ENCODE measurements at places on chromosomes 2 and 18.

DNA sequence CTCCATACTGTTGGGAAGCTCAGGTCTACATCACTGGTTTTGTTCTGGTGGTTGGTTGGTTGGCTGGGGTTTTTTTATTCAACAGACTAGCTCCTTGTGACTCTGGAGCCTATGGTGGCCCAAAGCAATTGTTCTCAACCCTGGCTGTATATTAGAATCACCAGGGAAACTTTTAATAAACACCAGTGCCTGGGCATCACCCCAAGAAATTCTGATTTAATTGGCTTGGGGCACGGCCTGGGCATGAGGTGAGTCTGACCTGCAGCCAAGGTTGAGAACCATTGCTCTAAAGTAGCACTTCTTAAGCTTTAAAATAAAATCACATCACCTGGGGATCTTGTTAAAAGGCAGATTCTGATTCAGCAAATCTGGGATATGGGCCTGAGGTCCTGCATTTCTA lies 184.1 kb downstream of the C1D start:
- no peaks in the 10 kb centered on the region for H3K4me1 ChIP-seq
- no peak overlapping the region for H3K4me3 ChIP-seq
- no peak for DNase-seq
- no peaks in the 10 kb centered on the region for H3K27me3 ChIP-seq

- no peaks in the 10 kb centered on the region for H3K4me1 ChIP-seq
- no peak for DNase-seq
- H3K4me3 ChIP-seq = no peak overlapping the region
- no peak overlapping the region for H3K27ac ChIP-seq
- no peaks in the 10 kb centered on the region for H3K36me3 ChIP-seq
- H3K27me3 ChIP-seq = no peaks in the 10 kb centered on the region
Measured at GRCh38 chr2:62826141-62826540, 120.6 kb downstream of the EHBP1 start.

- no peaks in the 10 kb centered on the region for H3K36me3 ChIP-seq
- H3K27ac ChIP-seq = no peak overlapping the region
- no peaks in the 10 kb centered on the region for H3K4me1 ChIP-seq
- H3K4me3 ChIP-seq = no peak overlapping the region
- DNase-seq = no peak
Measured at GRCh38 chr2:53460937-53461336, 306.7 kb upstream of the CHAC2 start.

DNA sequence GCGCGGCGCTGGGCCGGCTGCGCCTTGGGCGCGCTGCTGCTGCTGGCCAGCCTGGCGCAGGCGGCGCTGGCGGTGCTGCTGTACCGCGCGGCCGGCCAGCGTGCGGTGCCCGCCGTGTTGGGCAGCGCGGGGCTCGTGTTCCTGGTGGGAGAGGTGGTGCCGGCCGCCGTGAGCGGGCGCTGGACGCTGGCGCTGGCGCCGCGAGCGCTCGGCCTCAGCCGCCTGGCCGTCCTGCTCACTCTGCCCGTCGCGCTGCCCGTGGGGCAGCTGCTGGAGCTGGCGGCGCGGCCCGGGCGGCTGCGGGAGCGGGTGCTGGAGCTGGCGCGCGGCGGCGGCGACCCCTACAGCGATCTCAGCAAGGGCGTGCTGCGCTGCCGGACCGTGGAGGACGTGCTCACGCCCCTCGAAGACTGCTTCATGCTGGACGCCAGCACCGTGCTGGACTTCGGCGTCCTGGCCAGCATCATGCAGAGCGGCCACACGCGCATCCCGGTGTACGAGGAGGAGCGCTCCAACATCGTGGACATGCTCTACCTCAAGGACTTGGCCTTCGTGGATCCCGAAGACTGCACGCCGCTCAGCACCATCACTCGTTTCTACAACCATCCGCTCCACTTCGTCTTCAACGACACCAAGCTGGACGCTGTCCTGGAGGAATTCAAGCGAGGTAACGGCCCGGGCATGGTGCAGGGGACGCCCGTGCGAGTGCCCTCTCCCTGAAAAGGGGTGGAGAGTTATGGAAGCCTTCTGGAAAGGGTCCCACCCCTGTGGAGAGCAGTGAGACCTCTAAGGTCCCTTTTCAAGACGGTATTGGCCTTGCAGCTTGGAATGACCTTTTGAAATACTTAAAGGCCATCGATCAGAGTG lies 1.0 kb downstream of the CNNM3 start:
- H3K4me3 ChIP-seq = peak overlapping the region; percentile 45
- H3K27ac ChIP-seq = no peak overlapping the region
- H3K27me3 ChIP-seq = no peaks in the 10 kb centered on the region

GRCh38 chr18:616380-616995 lies 19.7 kb downstream of the CLUL1 start:
- no peaks in the 10 kb centered on the region for H3K4me1 ChIP-seq
- H3K27me3 ChIP-seq = no peaks in the 10 kb centered on the region
- no peak overlapping the region for H3K4me3 ChIP-seq
- no peak for DNase-seq
- no peak overlapping the region for H3K27ac ChIP-seq
- no peaks in the 10 kb centered on the region for H3K36me3 ChIP-seq

GRCh38 chr18:79522451-79523205 lies 126.9 kb downstream of the NFATC1 start:
- peaks cover 3% of the 10 kb centered on the region for H3K4me1 ChIP-seq
- H3K36me3 ChIP-seq = no peaks in the 10 kb centered on the region
- H3K27ac ChIP-seq = no peak overlapping the region
- H3K4me3 ChIP-seq = no peak overlapping the region

DNA sequence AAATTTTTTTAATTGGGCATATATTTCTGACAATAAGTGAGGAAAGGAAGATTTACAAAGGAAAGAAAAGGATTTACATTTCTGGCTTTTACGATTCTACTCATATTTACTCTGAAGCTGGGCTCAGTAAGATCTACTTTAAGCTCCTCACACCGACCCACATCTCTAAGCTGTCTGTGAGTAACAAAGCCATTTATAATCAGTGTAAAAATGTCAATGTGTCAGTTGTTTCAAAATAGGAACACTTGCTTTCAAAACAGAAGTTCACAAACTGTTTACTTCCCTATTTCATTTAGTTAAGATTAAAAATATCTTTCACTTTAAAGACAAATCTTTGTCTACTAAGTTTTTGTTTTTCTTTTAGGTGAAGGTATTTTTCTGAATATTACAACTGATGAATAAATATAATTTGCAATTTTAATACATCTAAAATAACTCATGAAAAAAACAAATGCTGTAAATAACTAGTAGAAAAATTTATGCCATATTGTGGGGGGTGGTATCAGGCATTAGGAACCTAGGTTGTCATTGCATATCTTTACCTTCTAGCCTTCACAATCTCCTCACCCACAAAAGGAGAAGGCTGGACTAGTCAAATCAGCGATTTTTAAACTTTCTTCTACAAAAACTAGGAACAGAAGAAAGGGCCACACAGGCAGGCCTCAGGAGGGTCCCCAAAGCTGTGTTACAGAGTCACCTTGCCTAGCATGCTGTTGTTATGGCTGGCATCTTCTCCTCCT lies 64.5 kb downstream of the TMEM131 start:
- no peaks in the 10 kb centered on the region for H3K36me3 ChIP-seq
- peaks cover 16% of the 10 kb centered on the region for H3K4me1 ChIP-seq
- no peak overlapping the region for H3K27ac ChIP-seq
- H3K27me3 ChIP-seq = no peaks in the 10 kb centered on the region
- H3K4me3 ChIP-seq = no peak overlapping the region
- DNase-seq = no peak

DNA sequence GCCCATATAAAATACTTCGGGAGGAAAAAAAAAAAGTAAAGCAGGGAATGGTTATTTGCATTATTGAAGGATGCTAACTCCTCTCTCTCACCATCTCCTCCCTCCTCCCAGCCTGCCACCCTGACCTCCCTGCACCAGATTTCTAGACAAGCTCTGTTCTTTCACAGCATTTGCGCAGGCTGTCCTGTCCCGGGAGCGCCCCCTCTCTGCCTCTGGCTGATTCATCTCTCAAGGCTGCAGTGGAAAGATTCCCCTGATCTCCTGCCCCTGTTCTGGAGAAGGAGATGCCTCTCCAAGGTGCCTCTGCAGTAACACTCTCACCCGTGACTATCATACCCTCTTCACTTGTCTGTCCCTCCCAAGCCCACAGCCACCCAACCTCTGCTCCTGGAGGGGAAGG lies 38.5 kb downstream of the COL4A4 start:
- DNase-seq = peak; percentile 39
- no peaks in the 10 kb centered on the region for H3K36me3 ChIP-seq
- H3K4me3 ChIP-seq = no peak overlapping the region
- H3K27ac ChIP-seq = no peak overlapping the region
- H3K4me1 ChIP-seq = peaks cover 11% of the 10 kb centered on the region

DNA sequence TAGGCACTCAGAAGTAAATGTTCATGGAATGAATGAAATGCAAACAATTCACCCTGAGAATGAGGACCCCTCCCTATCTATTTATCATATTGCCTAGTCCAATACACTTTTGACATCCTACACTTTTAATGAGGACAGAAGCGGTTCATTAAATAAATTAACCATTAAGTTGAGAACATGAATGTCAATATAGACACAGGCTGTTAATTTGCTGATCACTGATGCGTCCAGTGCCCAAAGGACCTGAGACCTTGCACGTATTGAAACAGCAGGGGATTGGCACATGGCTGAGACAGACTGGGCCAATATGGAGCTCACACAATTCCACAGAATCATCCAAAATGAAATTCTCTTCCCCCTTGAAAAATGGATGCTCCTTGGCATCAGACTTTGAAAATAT lies 430.0 kb downstream of the SLC4A3 start:
- H3K4me3 ChIP-seq = no peak overlapping the region
- H3K27ac ChIP-seq = no peak overlapping the region
- H3K27me3 ChIP-seq = no peaks in the 10 kb centered on the region

GRCh38 chr2:201572846-201573508 lies 70.3 kb downstream of the TMEM237 start:
- no peaks in the 10 kb centered on the region for H3K36me3 ChIP-seq
- no peak for DNase-seq
- no peaks in the 10 kb centered on the region for H3K27me3 ChIP-seq
- H3K4me3 ChIP-seq = no peak overlapping the region

DNA sequence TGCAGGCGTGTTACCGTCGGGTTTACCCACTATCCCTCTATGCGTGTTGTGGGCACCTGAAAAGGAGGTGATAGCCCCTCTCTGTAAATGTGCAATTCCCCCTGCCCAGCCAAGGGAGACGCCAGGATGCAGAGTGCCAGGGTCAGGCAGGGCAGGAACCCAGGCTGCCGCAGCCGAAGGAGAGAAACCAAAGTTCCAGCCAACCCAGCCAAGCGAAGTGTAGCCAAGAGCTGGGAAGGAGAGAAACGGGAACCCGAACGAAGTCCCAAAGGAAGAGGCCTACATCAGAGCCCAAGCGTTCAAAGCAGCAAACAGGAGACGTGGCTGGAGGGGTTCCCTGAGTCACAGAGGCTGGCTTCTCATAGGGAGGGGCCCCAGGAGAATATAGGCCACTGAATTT lies 24.2 kb upstream of the SPR start:
- no peak overlapping the region for H3K27ac ChIP-seq
- H3K4me1 ChIP-seq = no peaks in the 10 kb centered on the region
- peak; percentile 15 for DNase-seq
- H3K36me3 ChIP-seq = no peaks in the 10 kb centered on the region

DNA sequence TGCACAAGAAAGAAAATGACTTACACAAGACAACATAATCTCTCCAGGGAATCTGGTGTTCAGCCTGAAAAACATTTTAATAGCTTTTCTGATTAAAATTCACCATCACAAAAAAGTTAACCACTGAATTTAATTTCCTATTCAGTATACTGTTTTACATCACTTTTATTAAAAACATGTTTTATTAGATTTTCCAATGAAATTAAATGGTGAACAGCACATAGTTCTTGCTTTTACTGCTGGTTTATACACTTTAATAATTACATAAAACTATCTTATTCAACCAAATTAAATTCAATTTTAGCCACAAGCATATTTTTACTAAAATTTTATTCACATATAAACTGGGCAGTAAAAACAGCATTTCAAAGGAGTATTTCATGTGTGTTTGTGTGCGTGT lies 138.3 kb downstream of the NOL4 start:
- H3K4me1 ChIP-seq = no peaks in the 10 kb centered on the region
- no peak overlapping the region for H3K27ac ChIP-seq
- no peak for DNase-seq
- H3K27me3 ChIP-seq = no peaks in the 10 kb centered on the region
- no peaks in the 10 kb centered on the region for H3K36me3 ChIP-seq

GRCh38 chr2:191496838-191497237 lies 181.1 kb upstream of the NABP1 start:
- H3K4me1 ChIP-seq = peaks cover 7% of the 10 kb centered on the region
- no peaks in the 10 kb centered on the region for H3K27me3 ChIP-seq
- no peak overlapping the region for H3K4me3 ChIP-seq
- H3K27ac ChIP-seq = no peak overlapping the region
- no peak for DNase-seq
- H3K36me3 ChIP-seq = no peaks in the 10 kb centered on the region

DNA sequence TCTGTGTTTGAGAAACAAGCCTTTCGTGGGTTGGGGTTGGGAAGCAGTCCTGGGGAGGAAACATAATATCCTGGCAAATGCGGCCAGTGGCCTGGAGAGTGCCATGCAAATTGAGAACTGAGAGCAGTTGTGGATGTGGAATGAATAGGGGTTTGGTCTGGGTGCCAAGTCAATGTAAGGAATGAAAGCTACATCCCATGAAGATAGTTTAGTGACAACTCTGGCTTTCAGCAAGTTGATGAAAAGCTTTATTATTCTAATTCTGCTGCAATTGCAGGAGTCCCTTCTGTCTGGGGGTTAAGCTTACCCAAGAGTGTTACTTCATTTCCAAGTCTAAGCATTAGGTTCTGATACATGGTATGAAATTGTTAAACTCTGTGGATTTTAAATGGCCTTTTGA lies 771.6 kb downstream of the DPP10 start:
- no peak for DNase-seq
- H3K4me3 ChIP-seq = no peak overlapping the region
- no peaks in the 10 kb centered on the region for H3K4me1 ChIP-seq
- no peak overlapping the region for H3K27ac ChIP-seq

DNA sequence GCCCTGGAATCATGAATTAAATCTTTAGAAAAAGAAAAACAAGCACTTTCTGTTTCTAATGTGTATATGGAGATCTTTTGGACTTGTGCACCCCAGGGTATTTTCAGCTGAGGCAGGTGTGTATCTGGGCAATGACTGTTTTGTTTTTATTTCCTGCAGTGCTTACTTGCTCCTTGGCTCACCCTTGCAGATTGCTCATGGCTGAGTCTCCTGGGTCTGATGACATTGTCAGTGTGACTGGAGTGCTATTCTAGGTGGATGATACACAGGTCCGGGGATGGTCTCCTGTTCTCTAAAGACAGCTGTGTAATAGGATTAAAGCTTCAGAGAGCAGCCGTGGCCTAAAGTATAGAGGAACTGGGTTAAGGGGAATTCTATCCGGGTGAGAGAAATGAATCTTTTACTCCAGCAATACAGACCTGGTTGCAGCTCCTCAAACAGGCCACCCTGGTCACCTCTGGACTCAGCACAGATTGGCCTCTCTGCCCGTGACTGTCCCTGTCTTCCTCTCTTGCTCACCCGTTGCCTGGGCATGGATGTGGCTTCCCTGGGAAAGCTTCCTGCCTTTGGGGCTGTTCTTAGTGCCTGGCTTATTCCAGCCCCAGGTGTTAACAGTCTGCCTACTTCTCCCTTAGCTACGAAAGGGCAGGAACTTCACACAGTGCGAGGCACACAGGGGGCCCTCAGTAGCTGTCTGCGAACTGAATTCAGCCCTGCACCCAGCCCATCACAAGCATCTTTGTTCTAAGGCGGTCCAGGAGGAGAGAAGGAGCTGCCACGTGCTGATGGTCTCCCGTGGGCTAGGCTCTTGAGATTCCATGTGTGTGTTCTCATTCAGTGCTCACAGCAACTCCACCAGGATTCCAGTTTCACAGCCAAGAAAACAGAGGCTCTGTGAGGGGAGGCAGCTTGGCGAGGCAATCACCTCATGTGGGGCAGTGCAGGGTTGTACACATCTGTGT lies 84.3 kb downstream of the ACOXL start:
- no peaks in the 10 kb centered on the region for H3K27me3 ChIP-seq
- no peak overlapping the region for H3K4me3 ChIP-seq
- no peaks in the 10 kb centered on the region for H3K36me3 ChIP-seq
- DNase-seq = no peak
- H3K27ac ChIP-seq = no peak overlapping the region
